Naive thymus-derived CD4-positive, alpha-beta T cell (primary cell): ENCODE measurements at places on chromosomes 2 and 18.

DNA sequence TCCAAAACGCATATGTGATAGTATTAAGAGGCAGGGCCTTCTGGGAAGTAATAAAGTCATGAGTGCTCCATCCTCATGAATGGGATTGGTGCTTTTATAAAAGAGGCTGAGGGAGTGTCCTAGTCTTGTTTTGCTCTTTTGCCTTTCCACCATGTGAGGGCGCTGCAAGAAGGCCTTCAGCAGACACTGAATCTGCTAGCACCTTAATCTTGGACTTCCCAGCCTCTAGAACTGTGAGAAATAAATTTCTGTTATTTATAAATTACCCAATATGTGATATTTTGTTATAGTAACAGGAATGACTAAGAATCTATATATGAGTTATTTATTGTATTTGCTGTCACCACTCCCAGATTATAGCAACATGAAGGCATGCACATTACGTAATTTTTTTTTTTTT, 63.5 kb downstream of the PLA2R1 start:
- H3K27ac ChIP-seq, result no peak overlapping the region
- no peaks in the 10 kb centered on the region for H3K36me3 ChIP-seq
- H3K4me1 ChIP-seq, result no peaks in the 10 kb centered on the region

GRCh38 chr2:33222309-33222708, 254.1 kb upstream of the RASGRP3 start:
- H3K36me3 ChIP-seq, result no peaks in the 10 kb centered on the region
- H3K4me1 ChIP-seq, result no peaks in the 10 kb centered on the region
- no peaks in the 10 kb centered on the region for H3K27me3 ChIP-seq
- no peak for DNase-seq
- H3K4me3 ChIP-seq, result no peak overlapping the region

GRCh38 chr2:226136739-226137138, 662.9 kb downstream of the IRS1 start:
- H3K27me3 ChIP-seq, result no peaks in the 10 kb centered on the region
- H3K27ac ChIP-seq, result no peak overlapping the region
- no peaks in the 10 kb centered on the region for H3K36me3 ChIP-seq
- DNase-seq, result no peak
- H3K4me1 ChIP-seq, result no peaks in the 10 kb centered on the region

DNA sequence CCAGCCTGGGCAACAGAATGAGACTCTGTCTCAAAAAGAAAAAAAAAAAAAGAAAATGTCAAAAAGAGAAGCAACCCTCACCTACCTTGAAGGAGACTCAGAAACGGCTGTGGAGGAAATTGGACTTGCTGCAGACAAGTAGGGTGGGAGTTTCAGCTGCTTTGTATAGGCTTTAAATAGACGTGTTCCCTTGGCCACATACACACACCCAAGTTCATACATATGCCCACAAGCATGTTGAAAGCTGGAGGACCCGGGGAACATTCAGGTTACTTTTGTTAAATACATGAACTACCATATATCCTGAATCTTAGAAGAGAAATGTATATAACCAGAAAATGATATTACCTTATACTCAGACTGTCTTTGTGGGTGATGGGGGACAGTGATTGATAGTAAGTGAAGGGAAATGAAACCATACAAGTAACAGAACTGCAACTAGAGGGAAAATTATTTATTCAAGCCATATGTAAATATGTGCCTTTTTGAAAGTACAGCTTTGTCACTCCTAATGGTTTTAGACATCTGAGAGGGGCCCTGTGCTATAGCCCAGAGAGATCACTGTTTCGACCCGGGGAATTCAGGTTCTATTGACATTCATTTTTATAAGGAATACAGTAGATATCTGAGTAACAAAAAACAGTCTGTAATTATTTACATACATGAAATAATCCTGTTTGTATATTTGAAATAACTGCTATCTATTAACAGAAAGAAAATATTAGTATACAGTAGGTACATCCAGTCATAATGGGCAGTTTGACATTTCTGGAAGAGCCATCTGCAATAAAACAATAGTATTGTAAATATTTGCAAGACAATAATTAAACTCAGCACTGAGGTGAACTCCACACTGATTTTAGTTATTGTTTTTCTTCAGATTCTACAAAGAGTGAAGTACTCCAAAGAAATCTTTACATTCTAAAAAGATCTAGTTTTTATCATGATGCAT, 48.0 kb upstream of the TGIF1 start:
- H3K4me3 ChIP-seq, result no peak overlapping the region
- H3K4me1 ChIP-seq, result peaks cover 14% of the 10 kb centered on the region
- no peak for DNase-seq
- no peaks in the 10 kb centered on the region for H3K27me3 ChIP-seq

- no peak overlapping the region for H3K4me3 ChIP-seq
- no peak overlapping the region for H3K27ac ChIP-seq
- DNase-seq, result no peak
- no peaks in the 10 kb centered on the region for H3K27me3 ChIP-seq
Measured at GRCh38 chr2:171432206-171432968, 1.4 kb downstream of the METTL8 start.

DNA sequence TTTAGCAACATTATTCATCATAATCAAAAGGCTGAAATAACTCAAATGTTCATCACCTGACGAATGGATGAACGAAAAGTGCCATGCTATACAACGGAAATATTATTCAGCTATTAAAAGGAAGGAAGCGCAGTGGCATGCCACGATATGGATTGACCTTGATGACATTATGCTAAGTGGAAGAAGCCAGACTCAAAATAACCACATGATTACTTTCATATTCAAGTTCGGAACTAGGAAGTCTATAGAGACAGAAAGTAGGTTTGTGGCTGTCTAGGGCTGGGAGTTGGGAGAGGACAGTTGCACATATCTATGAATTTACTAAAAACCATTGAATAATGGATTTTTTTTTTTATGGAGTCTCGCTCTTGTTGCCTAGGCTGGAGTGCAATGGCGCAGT, 13.4 kb upstream of the PDIA6 start:
- no peaks in the 10 kb centered on the region for H3K4me1 ChIP-seq
- H3K4me3 ChIP-seq, result no peak overlapping the region
- no peak overlapping the region for H3K27ac ChIP-seq
- no peaks in the 10 kb centered on the region for H3K27me3 ChIP-seq
- DNase-seq, result no peak

- no peaks in the 10 kb centered on the region for H3K36me3 ChIP-seq
- no peak overlapping the region for H3K27ac ChIP-seq
- H3K4me3 ChIP-seq, result no peak overlapping the region
- no peak for DNase-seq
- no peaks in the 10 kb centered on the region for H3K27me3 ChIP-seq
Measured at GRCh38 chr2:85949280-85949679, 60.5 kb upstream of the ST3GAL5 start.

GRCh38 chr2:54551123-54551756, 95.1 kb downstream of the SPTBN1 start:
- H3K27me3 ChIP-seq, result no peaks in the 10 kb centered on the region
- no peaks in the 10 kb centered on the region for H3K4me1 ChIP-seq
- DNase-seq, result no peak
- H3K4me3 ChIP-seq, result no peak overlapping the region
- H3K27ac ChIP-seq, result no peak overlapping the region

- H3K4me1 ChIP-seq, result no peaks in the 10 kb centered on the region
- no peak overlapping the region for H3K27ac ChIP-seq
- H3K36me3 ChIP-seq, result no peaks in the 10 kb centered on the region
Measured at GRCh38 chr2:165277295-165277694, 38.1 kb downstream of the SCN2A start.

DNA sequence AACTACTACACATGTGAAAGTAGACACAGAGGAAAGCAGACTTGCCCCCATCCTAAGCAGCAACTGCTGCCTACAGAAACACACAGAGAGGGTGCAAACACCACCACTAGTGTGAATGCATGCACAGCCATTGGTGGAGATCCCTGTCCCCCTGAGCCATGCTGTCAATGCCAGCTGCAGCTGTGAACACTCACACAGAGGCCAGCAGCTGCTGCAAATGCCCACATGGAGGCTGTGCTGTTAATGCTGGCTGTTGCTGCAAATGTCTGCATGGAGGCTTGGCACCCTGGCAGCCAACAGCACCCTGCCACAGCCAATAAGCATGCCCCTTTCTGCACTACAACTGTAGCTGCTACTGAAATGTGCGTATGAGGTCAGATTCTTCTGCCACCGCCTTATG, 355.0 kb downstream of the LNPK start:
- H3K27me3 ChIP-seq, result no peaks in the 10 kb centered on the region
- H3K4me3 ChIP-seq, result no peak overlapping the region
- no peaks in the 10 kb centered on the region for H3K36me3 ChIP-seq

- no peaks in the 10 kb centered on the region for H3K36me3 ChIP-seq
- H3K27me3 ChIP-seq, result no peaks in the 10 kb centered on the region
- H3K4me3 ChIP-seq, result peak overlapping the region; percentile 64
- peak overlapping the region; percentile 71 for H3K27ac ChIP-seq
Measured at GRCh38 chr2:45860136-45861121, 209.0 kb downstream of the PRKCE start.

- no peak overlapping the region for H3K4me3 ChIP-seq
- H3K36me3 ChIP-seq, result no peaks in the 10 kb centered on the region
- no peak overlapping the region for H3K27ac ChIP-seq
- H3K4me1 ChIP-seq, result no peaks in the 10 kb centered on the region
Measured at GRCh38 chr2:13240061-13240460, 523.3 kb downstream of the TRIB2 start.

DNA sequence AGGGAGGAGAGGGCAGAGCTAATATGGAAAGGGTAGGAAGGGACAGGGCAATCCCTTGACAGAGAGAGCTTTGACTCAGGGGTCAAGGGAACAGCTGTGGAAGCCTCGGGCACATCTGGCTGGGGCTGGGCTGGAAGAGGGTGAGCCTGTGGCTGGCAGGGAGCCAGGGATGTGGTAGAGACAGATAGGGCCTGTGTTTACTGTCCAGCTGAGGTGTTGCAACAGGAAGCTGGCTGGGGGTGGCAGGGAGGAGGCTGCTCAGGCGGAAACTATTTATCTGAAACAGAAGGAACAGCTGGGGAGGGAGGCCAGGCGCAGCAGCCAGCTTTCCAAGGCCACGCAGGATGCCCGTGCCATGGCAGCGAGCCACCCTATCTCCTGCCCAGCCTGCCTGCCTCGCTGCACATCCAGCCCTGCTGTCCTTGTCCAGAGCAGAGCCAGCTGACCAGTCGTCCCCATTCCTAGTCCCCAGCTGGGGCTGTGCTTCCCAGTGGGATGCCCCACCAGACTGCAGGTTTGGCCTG, 264.7 kb downstream of the CYP26B1 start:
- H3K4me1 ChIP-seq, result no peaks in the 10 kb centered on the region
- H3K27me3 ChIP-seq, result no peaks in the 10 kb centered on the region
- no peak overlapping the region for H3K27ac ChIP-seq
- no peak for DNase-seq
- no peak overlapping the region for H3K4me3 ChIP-seq

DNA sequence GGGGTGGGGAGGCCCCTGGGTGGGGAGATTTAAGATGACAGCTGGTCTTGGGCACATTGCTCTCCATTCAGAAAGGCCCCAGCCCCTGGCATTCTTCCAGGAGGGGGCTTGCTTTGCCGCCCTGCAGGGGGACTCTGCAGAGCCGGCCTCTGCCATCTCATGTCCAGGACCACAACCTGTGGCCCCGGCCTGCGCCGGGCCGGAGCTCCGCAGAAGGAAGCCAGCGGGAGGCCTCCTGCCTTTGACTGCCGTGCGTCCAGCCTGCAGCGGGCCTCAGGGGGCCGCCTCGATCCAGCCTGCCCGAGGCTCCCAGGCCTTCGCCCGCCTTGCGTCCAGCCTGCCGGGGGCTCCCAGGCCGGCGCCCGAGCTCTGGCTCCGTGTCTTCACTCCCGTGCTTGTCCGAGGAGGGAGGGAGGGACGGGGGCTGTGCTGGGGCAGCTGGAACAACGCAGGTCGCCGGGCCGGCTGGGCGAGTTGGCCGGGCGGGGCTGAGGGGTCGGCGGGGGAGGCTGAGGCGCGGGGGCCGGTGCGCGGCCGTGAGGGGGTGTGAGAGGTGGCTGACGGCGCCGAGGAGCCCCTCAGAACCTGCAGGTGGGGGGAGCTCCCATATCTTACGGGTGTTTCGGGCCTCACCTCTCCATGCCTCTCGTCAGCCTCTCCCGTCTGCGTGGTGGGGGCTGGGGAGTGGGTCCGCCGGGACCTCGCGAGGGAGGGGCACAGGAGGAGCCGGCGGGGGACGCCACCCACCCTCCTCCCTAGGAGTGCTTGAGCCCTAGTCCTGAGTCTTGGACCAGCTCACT, 20.4 kb downstream of the GPC1 start:
- no peaks in the 10 kb centered on the region for H3K36me3 ChIP-seq
- no peak for DNase-seq
- no peak overlapping the region for H3K4me3 ChIP-seq

DNA sequence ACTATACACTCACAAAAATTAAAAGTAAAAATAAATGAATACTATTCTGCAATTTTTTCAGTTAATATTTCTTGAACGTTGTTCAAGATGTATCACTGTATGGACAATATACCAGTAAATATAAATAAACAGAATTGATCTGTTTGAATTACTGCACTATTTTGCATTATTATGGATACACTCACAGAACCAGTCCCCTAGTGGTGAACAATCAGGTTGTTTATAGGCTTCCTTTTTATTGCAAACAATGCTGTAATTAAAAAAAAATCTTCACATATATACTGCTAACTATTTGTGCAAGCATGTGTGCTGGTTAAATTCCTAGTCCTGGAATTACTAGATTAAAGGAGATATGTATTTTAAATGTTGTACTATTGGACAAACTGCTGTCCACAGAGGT, 306.0 kb downstream of the FBXO15 start:
- no peak for DNase-seq
- no peaks in the 10 kb centered on the region for H3K36me3 ChIP-seq
- no peaks in the 10 kb centered on the region for H3K27me3 ChIP-seq
- peaks cover 3% of the 10 kb centered on the region for H3K4me1 ChIP-seq
- no peak overlapping the region for H3K27ac ChIP-seq

- no peaks in the 10 kb centered on the region for H3K36me3 ChIP-seq
- no peaks in the 10 kb centered on the region for H3K27me3 ChIP-seq
- DNase-seq, result no peak
- no peaks in the 10 kb centered on the region for H3K4me1 ChIP-seq
- no peak overlapping the region for H3K27ac ChIP-seq
Measured at GRCh38 chr2:239818531-239819011, 206.6 kb downstream of the NDUFA10 start.

GRCh38 chr2:238502088-238502810, 75.5 kb downstream of the ASB1 start:
- no peak overlapping the region for H3K27ac ChIP-seq
- no peak overlapping the region for H3K4me3 ChIP-seq
- H3K36me3 ChIP-seq, result no peaks in the 10 kb centered on the region
- H3K4me1 ChIP-seq, result no peaks in the 10 kb centered on the region

GRCh38 chr2:209451209-209451834, 27.5 kb downstream of the MAP2 start:
- no peak overlapping the region for H3K27ac ChIP-seq
- no peaks in the 10 kb centered on the region for H3K36me3 ChIP-seq
- H3K4me1 ChIP-seq, result no peaks in the 10 kb centered on the region
- DNase-seq, result no peak
- H3K4me3 ChIP-seq, result no peak overlapping the region
- H3K27me3 ChIP-seq, result no peaks in the 10 kb centered on the region

DNA sequence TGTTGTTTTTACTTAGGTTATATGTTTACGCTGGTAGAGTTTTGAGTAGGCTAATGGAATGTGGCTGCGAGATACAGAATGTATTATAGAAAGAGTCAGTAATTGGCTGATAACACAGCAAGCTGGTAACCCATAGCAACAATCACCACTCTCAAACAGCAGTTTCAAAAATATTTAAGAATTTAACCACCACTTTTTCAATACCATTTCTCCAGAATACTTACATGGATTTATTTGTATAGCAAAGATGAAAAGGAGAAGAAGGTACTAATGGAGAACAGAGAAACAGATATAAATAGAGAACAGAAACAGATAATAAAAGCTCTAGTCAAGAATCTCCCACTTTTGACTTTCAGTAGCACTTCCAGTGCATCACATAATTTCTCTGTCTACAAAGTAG, 188.3 kb upstream of the SLC39A10 start:
- no peaks in the 10 kb centered on the region for H3K36me3 ChIP-seq
- H3K27me3 ChIP-seq, result no peaks in the 10 kb centered on the region
- no peak for DNase-seq
- H3K4me1 ChIP-seq, result no peaks in the 10 kb centered on the region
- no peak overlapping the region for H3K4me3 ChIP-seq
- H3K27ac ChIP-seq, result no peak overlapping the region
